ENCODE measurements at places on chromosomes 13 and 19.

GRCh38 chr19:49363268-49364082 is at the start of gene DKKL1:
TSS of gene DKKL1 (plus strand) at chr19:49363877. CDS start at chr19:49363999, 122 bp downstream.
- DNase-seq = peak; percentile 100

GRCh38 chr13:19586904-19587634 is 25.7 kb upstream of the TPTE2 start:
- no peak for DNase-seq

GRCh38 chr19:53865918-53866864 is 1.5 kb upstream of the MYADM start:
- DNase-seq = no peak

- no peak for DNase-seq
Observed at GRCh38 chr13:51277928-51278327, 55.7 kb downstream of the FAM124A start.

DNA sequence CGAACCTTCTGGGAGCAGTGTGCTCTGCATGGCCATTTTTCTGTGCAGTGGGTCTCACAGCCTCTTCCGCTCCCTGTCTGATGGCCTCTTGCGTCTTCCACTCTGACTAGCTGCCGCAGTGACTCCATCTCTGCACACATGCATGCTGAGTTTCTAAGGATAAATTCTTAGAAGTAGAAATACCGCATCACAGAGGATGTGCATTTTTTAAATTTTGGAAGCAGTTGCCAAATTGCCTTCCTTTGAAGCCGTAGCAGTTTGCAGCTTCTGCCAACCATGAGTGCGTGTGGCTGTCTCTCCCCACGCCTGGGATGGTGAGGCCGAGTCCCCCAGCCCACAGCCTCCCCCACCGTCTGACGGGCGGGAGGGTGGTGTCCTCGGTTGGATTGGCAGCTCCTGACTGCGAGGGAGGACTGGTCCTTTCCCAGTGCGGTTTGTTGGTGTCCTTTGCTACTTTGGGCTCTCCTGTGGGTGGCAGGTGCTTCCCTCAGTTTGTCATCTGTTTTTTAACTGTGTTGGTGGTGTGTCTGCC is 9.8 kb downstream of the FZR1 start:
- no peak for DNase-seq

GRCh38 chr13:76245211-76245610 is 609.1 kb downstream of the LMO7 start:
- DNase-seq = no peak

- DNase-seq = peak; percentile 8
Observed at GRCh38 chr13:111531505-111531904, 211.1 kb downstream of the TEX29 start.

DNA sequence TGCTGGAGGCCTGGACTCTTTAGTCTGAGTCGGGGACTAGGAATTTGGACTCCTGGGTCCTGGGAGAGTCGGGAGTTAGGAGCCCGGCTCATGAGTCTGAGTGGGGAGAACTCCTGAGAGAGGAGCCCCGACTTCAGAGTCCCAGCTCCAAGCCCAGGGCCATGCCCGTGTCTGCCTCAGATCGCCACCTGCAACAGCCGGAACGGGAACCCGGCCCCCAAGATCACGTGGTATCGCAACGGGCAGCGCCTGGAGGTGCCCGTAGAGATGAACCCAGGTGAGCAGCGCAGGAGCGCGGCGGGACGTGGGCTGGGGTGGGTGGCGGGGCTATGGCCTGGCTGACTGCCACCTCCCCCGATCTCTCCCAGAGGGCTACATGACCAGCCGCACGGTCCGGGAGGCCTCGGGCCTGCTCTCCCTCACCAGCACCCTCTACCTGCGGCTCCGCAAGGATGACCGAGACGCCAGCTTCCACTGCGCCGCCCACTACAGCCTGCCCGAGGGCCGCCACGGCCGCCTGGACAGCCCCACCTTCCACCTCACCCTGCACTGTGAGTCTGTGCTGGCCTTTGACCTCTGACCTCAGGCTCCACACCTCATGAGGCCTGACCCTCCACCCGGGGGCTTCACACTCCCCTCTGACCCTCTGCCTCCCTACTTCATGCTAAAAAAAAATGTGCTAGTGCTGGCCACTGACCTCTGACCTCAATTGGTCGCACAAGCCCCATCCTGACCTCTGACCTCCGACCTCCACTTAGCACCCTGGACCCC is 4.4 kb downstream of the BCAM start:
- DNase-seq = no peak

DNA sequence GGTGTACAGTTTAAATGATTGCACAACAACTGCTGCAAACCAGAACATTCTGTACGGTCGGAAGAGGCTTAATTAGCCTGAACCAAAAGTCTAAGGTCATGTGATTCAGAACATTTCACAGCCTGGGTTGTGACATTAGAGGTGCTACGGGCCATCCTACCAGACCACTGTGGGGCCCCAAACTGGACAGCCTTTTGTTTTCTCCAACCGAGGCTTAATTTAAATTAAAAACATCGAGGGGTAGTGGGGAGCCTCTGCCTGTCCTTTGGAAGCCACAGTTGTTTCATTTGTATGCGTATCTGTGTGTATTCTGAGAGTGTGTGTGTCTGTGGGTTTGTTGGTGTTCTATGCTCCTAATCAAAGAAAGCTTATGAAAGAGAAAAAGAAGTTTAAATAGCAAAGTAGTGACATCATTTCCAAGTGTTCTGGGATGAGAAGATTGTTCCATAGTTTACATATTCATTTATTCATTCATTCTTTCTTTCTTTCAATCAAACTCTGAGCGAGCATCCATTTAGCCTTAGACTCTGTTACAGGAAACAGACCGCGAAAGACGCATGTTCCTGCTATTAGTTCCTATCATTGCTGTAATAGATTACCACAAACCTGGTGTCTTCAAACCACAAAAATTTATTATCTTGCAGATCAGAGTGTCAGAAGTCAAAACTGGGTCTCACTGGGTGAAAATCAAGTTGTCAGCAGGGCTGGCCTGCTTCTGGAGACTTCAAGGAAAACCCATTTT is 444.8 kb downstream of the FOXO1 start:
- no peak for DNase-seq

GRCh38 chr19:31355665-31356289 is 6.5 kb upstream of the TSHZ3 start:
- no peak for DNase-seq

DNA sequence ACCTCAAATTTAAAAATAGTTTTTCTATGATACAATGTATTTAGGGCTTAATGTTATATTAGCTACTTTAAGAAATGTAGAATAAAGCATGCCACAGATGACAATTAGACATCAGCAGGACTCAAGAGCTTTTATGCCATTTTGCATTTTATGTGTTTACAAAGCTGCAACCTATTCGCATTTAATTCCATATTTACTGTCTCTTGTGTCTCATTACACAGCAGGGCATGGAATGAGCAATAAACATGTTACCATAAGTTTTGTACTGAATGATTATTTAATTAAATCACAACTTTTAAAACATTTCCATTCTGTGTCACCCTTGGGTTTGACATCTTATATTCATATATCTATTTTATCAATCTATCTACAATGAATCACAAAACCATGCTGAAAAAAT is 1756.9 kb downstream of the PCDH9 start:
- DNase-seq = no peak

DNA sequence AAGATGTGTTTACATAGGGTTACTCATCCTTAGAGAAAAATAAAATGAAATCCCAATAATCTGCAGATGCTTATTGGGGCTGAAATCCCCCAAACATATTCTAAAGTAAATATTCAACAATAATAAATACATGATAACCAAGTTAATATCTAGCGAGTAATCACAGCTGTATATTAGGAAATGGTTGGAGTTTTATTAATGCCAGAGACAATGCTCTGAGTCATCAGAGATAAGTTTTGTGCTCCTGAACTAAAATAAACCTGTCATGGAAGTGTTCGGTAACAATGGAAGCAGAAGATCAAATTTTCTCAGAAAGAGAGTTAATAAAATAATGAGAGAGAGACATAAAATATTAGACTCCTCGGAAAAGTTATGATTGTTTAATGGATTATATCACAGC is 31.4 kb downstream of the FLT1 start:
- no peak for DNase-seq

GRCh38 chr19:8329996-8330395 is 8.7 kb downstream of the RPS28 start:
- DNase-seq = no peak

- DNase-seq = no peak
Observed at GRCh38 chr19:41626877-41627276, at the start of gene CEACAM4. TSS of gene CEACAM4 (minus strand) at chr19:41627074. CDS start at chr19:41626963, 111 bp downstream.

DNA sequence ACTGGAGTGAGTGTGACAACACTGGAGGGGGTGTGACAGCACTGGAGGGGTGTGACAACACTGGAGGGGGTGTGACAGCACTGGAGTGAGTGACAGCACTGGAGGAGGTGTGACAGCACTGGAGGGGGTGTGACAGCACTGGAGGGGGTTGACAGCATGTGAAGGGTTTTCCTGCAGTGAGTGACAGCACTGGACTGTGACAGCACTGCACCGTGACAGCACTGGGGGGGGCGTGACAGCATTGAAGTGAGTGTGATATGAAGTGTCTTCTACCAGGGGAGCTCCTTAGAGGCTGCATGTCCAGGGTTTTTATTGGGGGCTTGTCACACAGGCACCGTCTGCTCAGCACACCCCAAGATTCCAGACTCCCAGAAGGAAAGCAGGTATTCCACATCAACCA is 274.8 kb downstream of the TEX29 start:
- DNase-seq = no peak

GRCh38 chr13:41130356-41130755 is 2.2 kb downstream of the KBTBD6 start:
- DNase-seq = no peak

DNA sequence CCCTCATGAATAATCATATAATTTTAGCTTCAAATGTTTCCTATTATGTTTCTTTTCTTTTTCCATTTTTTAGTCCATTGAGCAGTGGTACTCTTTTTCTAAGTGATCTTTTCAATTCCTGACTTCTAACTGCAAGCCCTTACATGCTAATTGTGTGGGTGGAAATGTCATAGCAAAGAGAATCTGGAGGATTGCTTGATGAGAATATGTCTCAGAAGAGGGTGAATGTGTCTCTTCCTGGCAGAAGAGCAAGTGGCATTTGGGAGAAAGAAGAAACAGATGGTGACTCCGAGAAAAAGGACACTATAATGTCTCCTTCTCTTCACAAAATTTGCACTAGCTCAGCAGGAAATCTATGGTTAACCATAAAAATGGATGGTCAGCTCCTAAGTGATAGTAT is 2320.0 kb downstream of the PCDH9 start:
- DNase-seq = no peak

GRCh38 chr13:110449219-110450015 is 112.1 kb downstream of the RAB20 start:
- DNase-seq = no peak

DNA sequence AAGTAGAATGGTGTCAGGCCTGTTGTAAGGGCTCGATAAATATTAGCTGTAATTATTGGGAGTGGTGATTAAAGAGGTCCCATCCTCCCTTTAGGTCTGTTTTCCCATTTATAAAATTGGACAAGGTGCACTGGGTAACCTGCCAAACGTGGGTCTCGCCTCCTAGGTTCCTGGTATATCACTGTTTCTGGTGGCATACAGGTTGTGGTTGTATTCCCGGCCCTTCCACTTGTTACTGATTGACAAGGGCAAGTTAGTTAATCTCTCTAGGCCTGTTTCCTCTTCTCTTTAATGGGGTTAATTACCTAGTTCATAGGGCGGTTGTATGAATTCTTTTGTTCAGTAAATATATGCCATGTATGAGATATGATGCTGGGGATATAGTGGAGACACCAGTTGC is 1.5 kb downstream of the PPP2R1A start:
- DNase-seq = no peak

DNA sequence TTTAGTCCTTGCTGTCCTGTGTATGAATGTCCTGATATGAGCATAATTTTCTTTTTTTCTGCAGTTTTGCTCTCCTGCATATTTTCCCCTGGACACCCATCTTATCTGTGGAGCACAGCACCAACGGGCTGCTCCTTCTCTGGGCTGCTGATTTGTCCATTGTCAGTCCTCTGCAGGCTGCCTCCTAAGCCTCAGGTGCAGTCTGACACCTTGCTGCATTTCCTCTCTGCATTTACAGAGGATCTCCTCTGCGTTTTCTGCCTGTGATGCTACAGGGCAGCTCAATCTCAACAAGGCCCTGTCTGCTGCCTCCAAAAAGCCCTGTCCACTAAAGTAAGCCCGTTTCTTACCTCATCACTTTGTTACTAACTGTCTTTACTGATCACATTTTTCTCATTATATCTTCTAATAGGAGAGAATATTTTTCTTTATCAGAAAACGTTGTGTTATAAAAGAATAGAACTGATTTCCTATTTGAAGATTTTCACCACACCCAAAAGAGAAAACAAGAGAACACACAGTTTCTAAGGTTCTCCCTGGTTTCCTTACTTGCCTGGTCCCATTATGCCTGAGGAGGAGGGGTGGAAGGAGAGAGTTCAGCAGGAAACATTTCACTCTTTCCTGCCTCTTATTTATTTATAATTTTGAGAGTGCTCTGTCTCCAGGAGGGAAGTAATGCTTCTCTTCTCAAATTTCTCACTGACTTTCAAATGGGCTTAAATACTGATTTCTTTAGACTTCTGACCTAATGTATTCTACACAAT is 65.6 kb upstream of the TDRD3 start:
- no peak for DNase-seq

GRCh38 chr19:38699027-38699346 is 45.3 kb downstream of the CAPN12 start:
- DNase-seq = no peak

DNA sequence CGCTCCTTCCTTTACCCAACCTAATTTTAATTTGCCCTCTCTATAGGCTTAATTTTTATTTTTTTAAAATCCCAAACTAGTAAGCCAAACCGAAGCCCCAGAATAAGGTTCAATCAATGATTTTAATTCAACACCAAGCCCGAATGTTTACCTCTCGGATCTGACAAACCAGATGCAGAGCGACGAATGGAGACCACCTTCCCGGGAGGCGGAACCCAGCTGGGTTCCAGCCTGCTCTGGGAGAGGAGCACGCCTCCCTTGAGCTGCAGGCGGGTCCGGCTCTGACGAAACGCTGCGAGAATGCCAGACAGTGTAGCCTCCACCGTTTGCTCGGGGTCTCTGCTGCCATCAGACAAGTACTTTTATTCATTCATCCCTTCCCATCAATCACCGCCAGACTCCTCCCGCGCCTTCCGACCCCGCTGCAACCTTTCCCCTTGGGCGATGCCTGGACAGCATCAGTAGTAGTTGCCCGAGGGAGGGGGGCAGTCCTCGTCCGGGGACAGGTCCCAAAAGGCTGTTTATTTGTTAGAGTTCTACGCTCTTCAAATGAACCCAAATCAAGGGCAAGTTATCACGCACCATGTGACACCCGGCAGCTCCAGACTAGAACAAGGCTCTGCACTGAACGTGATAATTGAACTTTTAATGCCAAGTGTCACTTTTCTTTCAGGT is 752 bp upstream of the EDNRB start:
- DNase-seq = peak; percentile 80

Measured in HEK293T (cell line).